CD4-positive, CD25-positive, alpha-beta regulatory T cell (primary cell): ENCODE measurements at places on chromosomes 13 and 19.

DNA sequence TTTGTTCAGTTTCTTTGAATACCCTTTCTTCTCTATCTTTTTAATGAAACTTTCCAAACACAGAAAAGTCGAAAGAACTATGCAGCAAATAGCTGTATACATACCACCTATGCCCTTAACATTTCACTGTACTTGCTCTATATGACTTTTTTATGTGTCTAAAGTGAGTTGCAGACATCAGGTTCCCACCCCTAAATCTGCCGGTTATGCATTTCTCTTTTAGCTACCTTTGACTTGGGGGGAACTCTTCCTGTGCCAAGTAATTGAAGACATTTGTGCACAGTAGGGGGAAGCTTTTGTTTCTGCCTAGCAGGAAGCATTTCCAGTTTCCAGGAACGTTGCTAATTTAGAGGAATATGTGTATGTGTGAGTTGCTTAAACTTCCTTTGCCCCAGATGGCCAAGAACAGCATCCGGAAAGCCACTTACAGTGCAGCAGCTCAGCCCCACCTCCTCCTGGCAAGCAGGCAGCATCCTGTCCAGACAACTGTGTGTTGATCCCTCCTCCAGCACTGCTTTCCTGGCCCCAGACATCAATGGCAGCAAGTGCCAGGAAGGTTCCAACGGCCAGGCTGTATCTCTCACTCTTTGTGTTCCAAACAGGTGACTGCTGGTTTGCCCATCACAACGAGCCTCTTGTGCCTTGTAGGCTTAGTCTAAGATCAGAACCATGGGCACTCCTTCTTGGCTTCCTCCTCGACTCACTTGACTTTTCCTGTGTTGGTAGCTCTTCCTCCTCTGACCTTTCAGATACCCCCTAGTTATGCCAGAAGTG lies 14.7 kb upstream of the GRAMD1A start:
- peak overlapping the region; percentile 23 for H3K27ac ChIP-seq
- H3K4me1 ChIP-seq, result peaks cover 10% of the 10 kb centered on the region
- no peaks in the 10 kb centered on the region for H3K36me3 ChIP-seq
- peak overlapping the region; percentile 35 for H3K4me3 ChIP-seq
- peak; percentile 55 for DNase-seq

DNA sequence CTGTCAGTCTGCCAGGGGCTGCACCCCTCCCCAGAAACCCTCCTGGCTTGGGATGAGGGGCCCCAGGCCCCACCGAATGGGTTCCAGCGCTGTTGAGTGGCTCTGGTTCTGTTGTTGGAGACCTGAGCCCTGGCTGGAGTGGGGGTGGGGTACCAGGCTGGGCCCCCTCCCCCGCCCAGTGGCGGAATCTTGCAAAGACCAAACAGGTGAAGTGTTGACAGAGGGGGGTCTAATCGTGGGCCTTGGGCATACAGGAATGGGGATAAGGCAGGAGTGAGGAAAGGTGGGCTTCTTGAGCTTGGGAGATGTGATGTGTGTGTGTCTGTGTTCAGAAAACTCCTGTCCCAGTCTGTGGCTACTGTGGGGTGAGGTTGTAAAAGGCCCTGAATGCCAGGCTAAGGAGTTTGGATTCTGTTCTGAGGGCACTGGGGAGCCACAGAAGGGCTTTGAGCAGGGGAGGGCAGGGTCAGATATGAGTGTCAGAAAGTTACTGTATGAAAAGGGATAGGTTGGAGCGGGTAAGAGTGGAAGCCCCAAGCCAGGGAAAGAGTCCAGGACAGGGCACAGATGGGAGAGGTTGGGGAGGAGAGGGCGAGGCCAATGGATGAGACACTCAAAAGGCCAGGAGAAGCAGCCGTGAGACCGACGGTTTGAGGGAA lies at the start of gene HIPK4:
Gene HIPK4, minus strand, starts transcription at position 98 of the 659 bp plus-strand sequence. CDS start 279 bp downstream, outside the sequence.
- H3K4me3 ChIP-seq, result no peak within 1 kb of the TSS
- no peak within 1 kb of the TSS for H3K27ac ChIP-seq
- no peak for DNase-seq
- H3K27me3 ChIP-seq, result no peaks in the 10 kb centered on the region
- H3K4me1 ChIP-seq, result no peaks in the 10 kb centered on the region

GRCh38 chr19:40396886-40397567 lies 7.0 kb upstream of the HIPK4 start:
- no peak overlapping the region for H3K27ac ChIP-seq
- H3K36me3 ChIP-seq, result no peaks in the 10 kb centered on the region
- H3K4me1 ChIP-seq, result no peaks in the 10 kb centered on the region

DNA sequence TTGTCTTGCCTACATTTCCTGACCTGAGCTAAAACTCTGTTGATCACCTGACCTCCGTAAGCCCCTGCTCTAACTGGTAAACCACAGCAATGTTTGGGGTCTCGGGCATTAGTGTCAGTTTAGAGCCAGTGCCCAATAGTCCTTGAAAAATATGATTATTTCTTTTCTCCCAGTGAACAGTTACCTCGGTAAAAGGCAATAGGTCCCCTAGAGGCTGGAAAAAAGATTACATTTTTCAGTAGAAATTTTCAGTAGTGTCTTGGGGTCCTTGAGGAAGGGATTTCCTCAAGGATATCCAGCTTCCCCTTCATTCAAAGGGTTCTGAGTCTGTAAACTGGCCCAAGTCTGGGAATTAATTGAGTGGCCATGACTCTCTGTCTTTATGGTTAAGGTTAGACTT lies 177.5 kb downstream of the SLC7A1 start:
- no peaks in the 10 kb centered on the region for H3K4me1 ChIP-seq
- no peaks in the 10 kb centered on the region for H3K36me3 ChIP-seq
- DNase-seq, result no peak
- no peak overlapping the region for H3K27ac ChIP-seq
- H3K27me3 ChIP-seq, result no peaks in the 10 kb centered on the region
- no peak overlapping the region for H3K4me3 ChIP-seq

- H3K36me3 ChIP-seq, result peaks cover 69% of the 10 kb centered on the region
- peak overlapping the region; percentile 61 for H3K4me3 ChIP-seq
- H3K27ac ChIP-seq, result peak overlapping the region; percentile 41
- peaks cover 43% of the 10 kb centered on the region for H3K4me1 ChIP-seq
- no peaks in the 10 kb centered on the region for H3K27me3 ChIP-seq
- no peak for DNase-seq
These were observed 75.2 kb upstream of the C13orf46 start for GRCh38 chr13:114049026-114049425.

GRCh38 chr19:39557811-39558623 lies 18.1 kb upstream of the EID2 start:
- H3K27me3 ChIP-seq, result no peaks in the 10 kb centered on the region
- H3K4me1 ChIP-seq, result peaks cover 3% of the 10 kb centered on the region
- H3K4me3 ChIP-seq, result peak overlapping the region; percentile 70
- DNase-seq, result peak; percentile 53

DNA sequence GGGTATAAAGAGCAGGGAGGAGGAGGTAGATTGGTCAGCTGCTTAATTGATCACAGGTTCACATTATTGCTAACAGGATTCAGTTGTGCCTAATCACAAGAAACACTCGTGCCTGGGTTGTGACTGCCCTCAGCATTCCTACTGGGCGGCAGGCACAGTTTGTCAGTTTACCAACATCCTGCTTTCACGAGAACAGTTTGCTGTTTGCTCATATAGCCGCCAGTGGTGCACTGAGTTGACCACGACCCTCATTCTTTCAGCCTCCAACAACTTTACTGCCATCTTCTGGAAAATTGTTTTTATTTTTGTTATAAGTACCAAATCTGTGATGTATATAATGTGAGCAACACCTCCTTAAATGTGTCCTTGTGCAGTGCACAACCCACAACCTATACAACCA lies 16.2 kb upstream of the IFT88 start:
- no peaks in the 10 kb centered on the region for H3K27me3 ChIP-seq
- no peak overlapping the region for H3K27ac ChIP-seq
- no peaks in the 10 kb centered on the region for H3K36me3 ChIP-seq
- no peak for DNase-seq
- H3K4me1 ChIP-seq, result peaks cover 13% of the 10 kb centered on the region

GRCh38 chr13:27442797-27443196 lies 7.6 kb downstream of the MTIF3 start:
- H3K4me3 ChIP-seq, result no peak overlapping the region
- no peak for DNase-seq
- no peak overlapping the region for H3K27ac ChIP-seq
- H3K36me3 ChIP-seq, result peaks cover 34% of the 10 kb centered on the region
- peaks cover 37% of the 10 kb centered on the region for H3K4me1 ChIP-seq

DNA sequence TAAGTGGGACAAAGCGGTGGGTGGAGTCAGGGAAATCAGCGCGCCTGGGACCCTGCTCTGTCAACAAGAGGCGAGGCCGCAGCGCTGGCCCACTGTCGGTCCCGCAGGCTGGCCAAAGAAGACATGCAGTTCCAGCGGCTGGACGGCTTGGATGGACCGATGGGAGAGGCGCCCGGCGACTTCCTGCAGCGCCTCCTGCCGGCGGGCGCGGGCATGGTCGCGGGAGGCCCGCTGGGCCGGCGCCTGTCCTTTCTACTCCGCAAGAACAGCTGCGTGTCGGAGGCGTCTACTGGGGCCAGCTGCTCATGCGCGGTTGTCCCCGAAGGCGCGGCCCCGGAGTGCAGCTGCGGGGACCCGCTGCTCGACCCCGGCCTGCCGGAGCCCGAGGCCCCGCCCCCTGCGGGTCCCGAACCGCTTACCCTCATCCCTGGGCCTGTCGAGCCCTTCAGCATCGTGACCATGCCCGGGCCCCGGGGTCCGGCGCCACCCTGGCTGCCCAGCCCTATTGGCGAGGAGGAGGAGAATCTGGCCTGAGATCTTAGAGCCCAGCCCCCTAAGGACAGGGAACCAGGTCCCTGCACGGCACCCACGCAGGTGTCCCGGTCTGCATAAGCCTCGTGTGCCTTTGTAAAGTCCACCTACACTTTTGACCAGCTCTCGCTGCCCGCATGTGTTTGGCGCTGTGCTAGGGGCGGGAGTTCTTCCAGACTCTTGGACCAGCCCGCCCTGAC lies 6.1 kb downstream of the BEST2 start:
- H3K4me3 ChIP-seq, result no peak overlapping the region
- no peaks in the 10 kb centered on the region for H3K27me3 ChIP-seq
- H3K36me3 ChIP-seq, result no peaks in the 10 kb centered on the region
- peak; percentile 67 for DNase-seq
- H3K27ac ChIP-seq, result no peak overlapping the region

DNA sequence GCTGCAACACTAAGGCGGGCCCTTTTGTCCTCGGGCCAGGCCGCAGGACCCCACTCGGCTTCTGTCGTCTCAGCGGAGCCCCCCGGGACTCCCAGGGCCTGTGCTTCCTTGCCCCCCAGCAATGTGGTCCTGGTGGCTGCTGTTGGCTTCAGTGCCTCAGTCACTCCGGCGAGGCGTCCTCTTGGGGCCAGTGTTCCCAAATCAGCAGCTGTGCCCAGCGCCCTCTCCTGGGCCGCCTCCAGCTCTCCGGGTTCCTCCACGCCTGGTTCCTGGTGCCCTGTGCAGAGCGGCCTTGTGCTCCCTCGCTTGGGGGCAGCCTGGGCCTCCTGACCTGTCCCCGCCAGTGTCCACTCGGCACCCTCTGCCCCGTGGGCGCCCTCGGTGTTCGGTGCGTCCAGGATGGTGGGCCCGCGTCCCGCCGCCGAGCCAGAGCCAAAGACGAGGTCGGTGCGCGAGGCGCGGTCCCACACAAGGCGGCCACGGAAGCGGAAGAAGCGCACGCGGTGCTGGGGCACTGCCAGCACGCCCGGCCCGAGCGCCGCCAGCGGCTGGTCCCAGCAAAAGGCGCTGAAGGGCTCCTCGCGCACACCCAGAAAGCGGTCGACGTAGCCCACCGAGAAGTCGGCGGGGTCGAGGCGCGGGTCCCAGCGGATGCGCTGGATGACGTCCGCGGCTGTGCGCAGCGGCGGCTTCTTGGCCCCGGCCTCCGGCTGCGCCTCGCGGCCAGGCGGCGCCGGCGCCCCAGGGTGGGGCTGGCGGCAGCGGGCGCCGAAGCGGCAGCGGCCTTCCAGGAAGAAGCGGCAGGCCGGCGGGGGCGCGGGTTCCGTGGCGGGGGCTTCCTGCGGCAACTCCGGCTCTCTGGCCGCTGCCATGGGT lies 685 bp downstream of the LENG9 start:
- peak overlapping the region; percentile 85 for H3K27ac ChIP-seq
- peaks cover 32% of the 10 kb centered on the region for H3K4me1 ChIP-seq
- H3K36me3 ChIP-seq, result peaks cover 31% of the 10 kb centered on the region
- no peak overlapping the region for H3K4me3 ChIP-seq
- DNase-seq, result peak; percentile 83

DNA sequence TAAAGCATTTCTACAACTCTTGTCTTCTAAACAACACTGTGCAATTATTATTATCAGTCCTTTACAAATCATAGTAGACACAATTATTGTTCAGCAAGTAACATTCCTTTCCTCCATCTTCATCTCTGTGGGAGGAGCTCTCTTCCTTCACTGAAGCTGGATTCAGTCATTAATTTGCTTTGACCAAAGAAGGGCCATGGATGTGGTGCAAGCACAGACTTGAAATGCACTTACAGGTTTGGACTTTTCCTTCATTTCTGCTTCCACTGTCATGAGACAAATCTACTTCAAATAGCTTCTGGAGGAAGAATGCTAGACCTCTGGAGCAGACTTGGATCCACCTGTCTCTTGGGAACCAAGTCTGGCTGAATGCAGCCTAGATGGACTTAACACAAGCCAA lies 336.6 kb upstream of the SLITRK6 start:
- H3K4me1 ChIP-seq, result no peaks in the 10 kb centered on the region
- H3K27ac ChIP-seq, result no peak overlapping the region
- no peaks in the 10 kb centered on the region for H3K27me3 ChIP-seq

GRCh38 chr19:46896076-46896794 lies 35.4 kb downstream of the ARHGAP35 start:
- no peak overlapping the region for H3K27ac ChIP-seq
- no peak for DNase-seq
- H3K27me3 ChIP-seq, result no peaks in the 10 kb centered on the region
- H3K4me3 ChIP-seq, result no peak overlapping the region

DNA sequence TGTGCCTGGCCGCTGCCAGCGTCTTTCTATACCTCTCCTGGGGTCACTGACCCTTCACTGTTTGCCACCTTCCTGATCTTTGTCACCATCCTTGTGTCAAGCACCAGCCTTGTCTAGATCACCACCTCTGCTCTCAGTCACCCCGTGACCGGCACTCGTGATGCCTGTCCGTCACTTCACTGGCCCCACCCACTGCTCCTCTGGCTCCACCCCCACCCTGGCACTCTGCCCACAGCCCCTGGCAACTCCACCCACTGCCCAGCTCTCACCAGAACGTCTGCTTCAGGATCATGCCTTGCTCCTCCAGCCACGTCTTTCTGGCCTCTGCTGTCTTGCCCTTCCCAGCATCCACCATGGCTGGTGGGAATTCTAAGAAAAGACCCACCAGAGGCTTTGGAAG lies 24.8 kb upstream of the PLA2G4C start:
- H3K27ac ChIP-seq, result no peak overlapping the region
- peaks cover 40% of the 10 kb centered on the region for H3K36me3 ChIP-seq
- no peaks in the 10 kb centered on the region for H3K27me3 ChIP-seq
- no peaks in the 10 kb centered on the region for H3K4me1 ChIP-seq

DNA sequence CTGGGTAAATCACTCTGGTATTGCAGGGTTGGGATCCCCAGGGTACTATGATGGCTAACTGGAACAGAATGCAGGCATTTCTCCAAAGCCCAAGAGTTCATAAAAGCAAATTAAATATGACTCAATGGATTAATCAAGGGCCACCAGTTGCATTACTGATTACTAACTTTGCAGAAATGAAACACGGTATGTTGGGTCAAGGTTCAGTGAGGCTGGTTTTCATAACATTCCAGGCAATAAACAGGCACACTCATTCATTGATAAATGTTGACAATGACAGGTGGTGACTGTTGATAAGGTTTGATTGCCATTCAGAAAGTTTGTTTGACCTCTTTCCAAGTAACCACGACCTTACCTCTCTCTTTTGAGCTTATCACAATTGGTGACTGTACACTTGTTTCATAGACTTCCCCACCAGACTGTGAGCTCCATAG lies 506 bp upstream of the AP1M1 start:
- no peaks in the 10 kb centered on the region for H3K27me3 ChIP-seq
- DNase-seq, result no peak
- H3K27ac ChIP-seq, result peak overlapping the region; percentile 90
- H3K36me3 ChIP-seq, result peaks cover 21% of the 10 kb centered on the region
